ENCODE measurements at places on chromosomes 7 and 10. TPM values are rescaled to one million over a fixed set of nuclear protein-coding genes. Genes with fewer than 3 reads are reported as not detected.

Gene PRSS37
- total RNA-seq = not detected

Gene CALHM3
- total RNA-seq = not detected

Gene STAG3
- total RNA-seq = 0.15 TPM

Gene CLDN3
- not detected for total RNA-seq

Gene HECW1
- not detected for total RNA-seq

Gene IMPDH1
- total RNA-seq = 121 TPM

Gene MRPL32
- total RNA-seq = 58.5 TPM

Gene BPGM
- 23.7 TPM for total RNA-seq

Gene ZNF32
- 17.6 TPM for total RNA-seq

Gene EPHB6
- total RNA-seq = 3.8 TPM

Gene ZNF425
- 1.6 TPM for total RNA-seq

Gene TMEM130
- total RNA-seq = not detected

Gene LIPK
- total RNA-seq = not detected

All from glomerular endothelial cell (primary cell).